ENCODE measurements at places on chromosomes 6 and 20.

- DNase-seq, result peak; percentile 67
Observed at GRCh38 chr20:10536531-10536930, 101.4 kb downstream of the SLX4IP start.

DNA sequence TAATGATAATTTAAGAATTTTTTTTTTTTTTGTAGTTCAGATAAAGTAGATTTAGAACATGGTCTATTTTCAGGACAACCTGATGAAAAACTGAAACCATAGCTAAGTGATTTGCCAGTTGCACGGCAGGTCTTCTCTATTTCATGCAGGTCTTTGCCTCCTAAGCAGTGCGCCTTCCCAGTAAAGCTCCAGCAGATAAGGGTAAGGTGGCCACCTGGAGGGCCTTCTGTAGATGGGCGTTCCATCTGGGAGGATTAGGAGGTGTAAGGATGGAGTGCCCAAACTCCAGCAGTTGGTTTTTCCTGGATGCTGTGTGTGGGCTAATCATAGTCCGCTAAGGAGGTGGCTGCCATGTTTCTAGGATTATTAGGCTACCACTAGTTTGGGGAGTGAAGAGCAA is 107.1 kb downstream of the ARID1B start:
- DNase-seq, result no peak

DNA sequence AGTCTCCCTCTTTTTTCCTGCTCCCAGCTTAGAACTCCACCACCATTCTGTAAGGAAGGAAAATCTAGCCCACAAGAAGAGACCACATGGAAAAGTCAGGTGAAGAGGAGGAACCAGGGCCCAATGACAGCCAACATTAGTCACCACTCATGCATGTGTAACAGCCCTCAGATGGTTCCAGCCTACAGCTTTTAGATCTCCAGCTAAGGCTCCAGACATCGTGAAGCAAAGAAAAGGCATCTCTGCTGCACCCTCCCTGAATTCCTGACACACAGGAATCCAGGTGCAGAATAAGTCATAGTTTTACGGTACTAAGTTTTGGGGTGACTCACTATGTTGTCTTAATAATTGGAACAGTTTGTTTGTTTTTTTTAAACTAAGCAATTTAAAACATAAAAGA is 25.5 kb downstream of the DCDC2 start:
- no peak for DNase-seq

GRCh38 chr6:40138273-40138720 is 204.0 kb upstream of the MOCS1 start:
- no peak for DNase-seq
